SK-N-MC (cell line): ENCODE measurements at places on chromosomes 1 and 21.

- DNase-seq = no peak
These were observed 30.0 kb upstream of the AGPAT3 start for GRCh38 chr21:43835050-43835449.

GRCh38 chr1:153649137-153649862 lies 9.2 kb upstream of the SNAPIN start:
- no peak for DNase-seq

DNA sequence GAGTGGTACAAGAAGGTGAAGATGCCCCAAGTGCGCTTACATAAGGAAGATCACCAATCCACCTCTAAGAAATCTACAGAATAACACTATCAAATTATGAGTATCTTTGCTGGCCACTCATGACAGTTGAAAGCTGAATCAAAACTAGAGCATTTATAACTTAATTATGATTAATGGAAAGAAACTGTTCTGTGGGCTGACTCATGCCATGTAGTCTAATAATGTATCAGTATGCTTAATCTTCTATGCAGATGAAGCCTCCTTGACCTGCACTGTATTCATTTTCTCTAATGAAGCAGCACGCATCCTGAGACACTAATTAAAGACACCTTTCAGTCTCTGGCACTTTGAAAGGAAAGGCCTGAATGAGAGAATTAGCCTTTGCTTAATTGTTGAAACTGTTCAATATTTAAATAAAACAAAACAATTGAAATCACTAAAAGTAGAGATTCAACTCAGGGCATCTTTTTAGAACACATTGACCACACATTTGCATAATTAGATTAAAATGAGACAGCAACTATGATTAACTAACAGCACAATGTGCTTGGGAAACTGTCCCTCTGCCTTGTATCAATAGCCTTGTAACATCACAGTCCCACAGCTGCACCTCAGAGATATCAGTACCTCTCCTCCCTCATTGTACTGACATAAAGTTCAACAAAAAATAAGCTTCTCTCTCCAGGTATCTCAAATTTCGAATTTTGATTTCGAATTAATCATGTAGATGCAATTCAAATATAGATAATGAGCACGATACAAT lies 105.6 kb downstream of the NTPCR start:
- no peak for DNase-seq

GRCh38 chr1:234779160-234779538 lies 169.2 kb upstream of the IRF2BP2 start:
- no peak for DNase-seq

DNA sequence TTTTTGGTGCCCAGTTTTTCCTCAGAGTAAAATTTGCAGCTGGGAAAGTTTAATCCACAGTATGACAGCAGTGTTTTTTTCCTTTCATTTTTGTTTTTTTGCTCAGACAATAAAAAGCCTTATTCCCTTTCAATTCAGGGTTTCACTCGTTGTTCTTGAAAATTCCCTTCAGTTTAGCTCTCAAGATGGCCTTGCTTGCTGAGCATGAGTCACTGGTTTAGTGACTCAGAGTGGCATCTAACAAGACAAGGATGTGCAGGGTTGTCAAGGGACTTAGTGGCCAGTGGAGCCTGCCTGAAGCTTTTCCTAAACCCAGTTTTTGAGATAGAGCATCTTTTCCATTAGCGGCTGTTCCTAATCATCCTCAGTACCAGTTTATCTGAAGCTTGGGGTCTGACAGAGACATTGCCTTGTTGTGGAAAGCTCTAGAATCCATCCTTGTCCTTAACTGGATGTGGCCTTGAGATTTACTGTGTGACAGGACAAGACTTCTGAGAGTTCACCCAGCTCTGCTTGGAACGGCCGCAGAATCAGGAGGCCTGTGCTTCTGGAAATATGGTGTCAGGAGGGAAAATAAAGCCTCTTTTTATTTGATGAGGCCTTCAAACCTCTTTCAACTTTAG lies 48.4 kb upstream of the DNAJC6 start:
- no peak for DNase-seq

GRCh38 chr1:68328490-68328889 lies 96.2 kb upstream of the WLS start:
- no peak for DNase-seq

- DNase-seq = no peak
These were observed 18.9 kb downstream of the CAPN2 start for GRCh38 chr1:223731133-223731770.

DNA sequence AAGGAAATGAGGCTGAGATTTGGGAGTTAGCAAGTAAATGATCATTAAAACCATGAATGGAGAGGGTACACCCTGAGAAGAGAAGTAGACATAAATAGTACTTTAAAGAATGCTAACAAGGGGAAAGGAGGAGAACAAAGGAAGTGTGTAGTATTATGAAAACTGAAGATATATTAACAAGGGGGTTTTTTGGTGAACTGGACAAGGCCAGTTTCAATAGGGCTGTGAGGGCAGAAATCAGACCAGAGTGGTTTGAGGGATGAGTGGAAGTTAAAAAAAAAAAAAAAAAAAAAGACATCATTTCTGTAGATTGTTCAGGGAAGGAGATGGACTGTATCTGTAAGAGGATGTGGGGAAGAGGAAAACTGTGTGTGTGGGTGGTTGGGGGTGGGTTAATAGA lies 137.1 kb downstream of the PLA2G4A start:
- no peak for DNase-seq

GRCh38 chr1:162028726-162029125 lies 5.1 kb upstream of the OLFML2B start:
- no peak for DNase-seq

DNA sequence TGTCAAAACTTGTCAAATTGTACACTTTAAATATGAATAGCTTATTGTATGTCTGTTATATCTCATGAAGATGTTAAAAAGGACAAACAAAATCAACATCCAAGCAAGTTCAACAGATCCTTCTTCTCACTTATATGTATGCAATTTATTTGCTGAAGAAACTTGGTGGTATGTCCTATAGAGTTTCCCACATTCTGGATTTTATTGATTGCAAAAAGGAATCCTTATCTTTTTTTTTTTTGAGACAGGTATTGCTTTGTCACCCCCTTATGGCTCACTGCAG lies 5.6 kb upstream of the RABGAP1L start:
- DNase-seq = no peak

DNA sequence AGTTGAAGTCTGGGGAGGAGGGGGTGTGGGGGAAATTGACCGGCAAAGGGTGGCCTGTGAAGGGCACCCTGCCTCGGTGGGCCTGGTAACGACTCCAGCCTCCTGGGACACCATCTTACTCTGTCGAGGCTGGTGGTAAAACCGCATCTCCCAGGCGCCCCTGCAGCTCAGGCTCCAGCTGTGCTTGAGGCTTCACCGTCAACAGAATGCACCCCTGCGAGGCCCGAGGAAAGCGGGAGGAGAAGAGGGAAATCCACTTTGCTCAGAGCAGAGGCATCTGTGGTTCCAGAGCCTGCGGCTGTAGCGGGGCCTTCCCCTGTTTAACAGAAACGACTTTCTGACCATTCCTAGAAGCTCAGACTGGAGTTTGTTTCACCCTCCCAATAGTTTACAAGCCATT lies 165.6 kb downstream of the NPHP4 start:
- DNase-seq = no peak

GRCh38 chr1:201754353-201754752 lies 74.6 kb upstream of the IPO9 start:
- DNase-seq = no peak

- peak; percentile 24 for DNase-seq
These were observed 61.3 kb downstream of the BCAR3 start for GRCh38 chr1:93620172-93620840.

GRCh38 chr1:151723726-151724370 lies 2.5 kb downstream of the RIIAD1 start:
- DNase-seq = no peak

DNA sequence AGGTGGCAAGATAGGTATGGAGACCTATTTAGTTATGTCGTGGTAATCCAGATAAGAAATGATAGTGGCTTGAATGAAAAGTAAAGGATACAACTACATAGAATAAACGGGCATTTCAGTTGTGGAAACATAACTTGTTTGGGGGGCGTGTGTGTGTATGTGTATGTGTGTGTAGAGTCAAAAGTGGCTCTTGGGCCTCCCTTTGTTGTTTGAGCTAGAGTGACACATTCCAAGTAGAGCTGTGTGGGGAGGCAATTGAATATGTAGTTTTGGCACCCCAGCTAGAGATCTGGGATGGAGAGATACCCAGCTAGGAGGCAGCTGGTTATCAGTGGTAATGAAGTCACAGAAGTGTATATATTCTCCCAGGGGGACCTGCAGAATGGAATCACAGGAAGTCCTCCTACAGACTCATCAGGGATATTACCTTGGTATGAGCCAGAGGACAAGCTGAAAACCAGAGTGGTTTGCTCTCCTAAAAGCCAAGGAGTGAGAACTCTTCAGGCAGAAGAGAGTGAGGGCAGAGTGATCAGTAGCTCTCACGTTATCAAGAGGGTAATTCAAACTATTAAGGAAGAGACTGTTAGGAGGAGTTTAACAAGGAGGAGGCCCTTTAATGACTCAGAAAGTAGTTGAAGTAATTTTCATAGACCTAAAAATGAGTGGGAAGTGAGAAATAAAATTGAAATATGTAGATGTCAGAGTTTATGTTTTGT lies 5.1 kb downstream of the CR1L start:
- no peak for DNase-seq

DNA sequence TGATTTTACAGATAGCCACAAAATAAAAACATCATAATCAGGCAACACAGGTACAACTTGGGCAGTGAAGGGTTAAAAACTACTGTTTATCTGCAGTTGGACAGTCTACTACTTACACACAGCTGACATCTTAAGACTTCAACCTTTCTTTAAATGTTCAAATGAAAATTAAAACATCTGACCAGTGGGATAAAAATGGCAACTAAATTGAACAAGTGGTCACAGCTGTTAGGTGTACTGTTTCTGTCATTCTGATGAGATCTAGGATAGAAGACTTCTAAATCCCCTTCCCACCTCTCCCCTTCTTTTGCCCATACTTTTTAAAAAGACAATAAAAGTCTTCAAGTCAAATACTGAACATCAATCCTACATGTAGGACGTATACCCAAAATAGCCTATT lies 56.2 kb downstream of the ENAH start:
- no peak for DNase-seq

DNA sequence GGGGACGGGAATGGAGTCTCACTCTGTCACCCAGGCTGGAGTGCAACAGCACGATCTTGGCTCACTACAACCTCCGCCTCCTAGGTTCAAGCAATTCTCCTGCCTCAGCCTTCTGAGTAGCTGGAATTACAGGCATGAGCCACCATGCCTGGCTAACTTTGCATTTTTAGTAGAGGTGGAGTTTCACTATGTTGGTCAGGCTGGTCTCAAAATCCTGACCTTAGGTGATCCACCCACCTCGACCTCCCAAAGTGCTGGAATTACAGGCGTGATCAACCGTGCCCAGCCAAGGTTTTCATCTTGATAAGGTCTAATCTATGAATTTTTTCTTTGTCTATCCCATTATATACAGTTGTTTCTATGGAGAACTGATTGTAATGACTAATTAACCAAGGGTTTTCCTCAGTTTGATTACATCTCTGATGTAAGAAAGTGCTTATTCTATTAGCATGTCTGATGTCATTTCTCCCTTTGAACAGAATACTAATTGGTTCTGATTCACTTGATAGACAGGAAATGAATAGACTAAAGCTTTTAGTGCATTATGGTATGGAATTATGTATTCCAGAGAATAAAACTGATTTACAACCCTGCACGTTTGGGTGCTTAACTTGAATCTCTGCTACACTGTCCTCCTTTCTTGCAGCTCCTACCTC lies 11.9 kb downstream of the PACC1 start:
- DNase-seq = no peak

DNA sequence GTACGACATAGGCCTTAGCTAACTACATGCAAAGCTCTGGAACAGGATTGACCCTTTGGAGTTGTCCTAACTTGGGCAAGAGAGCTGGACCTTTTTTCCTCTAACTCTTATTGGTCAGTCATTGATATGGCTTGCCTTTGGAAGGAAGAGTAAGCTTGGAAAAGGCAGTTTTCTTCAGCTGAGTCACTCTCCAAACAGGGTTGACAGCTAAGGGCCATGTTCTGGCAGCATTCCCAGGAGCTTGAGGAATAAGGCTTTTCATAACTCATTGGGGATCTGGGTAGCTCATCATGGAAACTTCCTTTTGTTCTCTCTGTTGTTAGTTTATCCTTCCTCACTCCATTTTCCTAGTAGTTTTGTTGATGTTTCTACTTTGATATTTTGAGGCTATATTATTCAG lies 14.5 kb upstream of the ERRFI1 start:
- DNase-seq = peak; percentile 37

GRCh38 chr1:150922519-150922975 lies 3.6 kb upstream of the SETDB1 start:
- peak; percentile 56 for DNase-seq

- DNase-seq = no peak
These were observed 48.8 kb upstream of the LRRC8D start for GRCh38 chr1:89771991-89772560.

DNA sequence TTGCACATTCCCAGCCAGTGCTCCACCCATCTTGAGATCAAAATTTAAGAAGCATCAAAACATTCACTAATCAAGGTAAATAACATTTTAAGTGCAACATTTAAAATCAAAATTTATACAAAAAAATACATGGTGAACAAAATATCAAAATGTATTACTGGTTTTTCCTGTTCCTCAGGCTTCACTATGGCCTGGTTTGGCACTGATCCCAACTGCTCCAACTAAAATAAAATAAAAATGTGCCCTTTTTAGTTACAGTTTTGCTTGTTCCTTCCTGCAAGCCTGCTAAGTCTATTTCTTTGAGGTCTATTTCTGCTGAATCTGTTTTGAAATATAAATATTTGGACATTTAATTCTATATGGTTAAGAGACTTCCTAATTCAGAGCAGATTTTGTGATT lies 54.9 kb downstream of the ADAMTS1 start:
- DNase-seq = no peak

- peak; percentile 50 for DNase-seq
These were observed 256.6 kb downstream of the ST6GALNAC3 start for GRCh38 chr1:76330991-76331603.

GRCh38 chr1:155050560-155051341 lies at the start of gene ADAM15:
Gene ADAM15 (plus strand): TSS chr1:155051316. CDS start chr1:155051387, 71 bp downstream.
- no peak for DNase-seq

GRCh38 chr1:241817331-241817792 lies 30.6 kb upstream of the EXO1 start:
- DNase-seq = no peak

GRCh38 chr1:204493145-204493983 lies 1.2 kb downstream of the PIK3C2B start:
- no peak for DNase-seq

- DNase-seq = no peak
These were observed 132.5 kb upstream of the DPT start for GRCh38 chr1:168861421-168862004.

DNA sequence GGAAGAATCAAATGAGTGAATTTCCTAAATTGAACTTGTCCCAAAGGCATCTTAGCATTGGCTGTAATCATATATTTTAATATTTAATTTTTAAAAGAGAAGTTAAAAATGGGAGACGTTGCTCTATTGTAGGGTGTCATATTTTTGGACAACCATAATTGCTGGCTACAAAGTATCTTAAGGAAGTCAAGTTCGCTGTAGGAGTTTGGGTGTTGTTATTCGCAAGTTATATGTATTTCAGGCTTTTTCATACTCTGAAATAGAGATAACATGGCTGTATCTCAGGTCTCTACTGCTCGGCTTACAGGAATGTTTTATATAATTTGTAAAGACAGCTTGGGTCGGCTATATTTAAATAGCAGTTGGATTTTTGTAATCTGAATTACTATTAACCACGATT lies 852 bp downstream of the TMEM50A start:
- no peak for DNase-seq
